CD4-positive, alpha-beta memory T cell (primary cell): ENCODE measurements at places on chromosomes 2 and 18. TPM values are rescaled to one million over a fixed set of nuclear protein-coding genes. Genes with fewer than 3 reads are reported as not detected.
A peak's percentile ranks its signal among the peaks of the same experiment; 100 is the strongest.

GRCh38 chr18:9047715-9048114 is 54.8 kb upstream of the NDUFV2 start:
- no peaks in the 10 kb centered on the region for H3K27me3 ChIP-seq
- no peak for DNase-seq
- no peak overlapping the region for H3K27ac ChIP-seq
- no peaks in the 10 kb centered on the region for H3K36me3 ChIP-seq

- no peaks in the 10 kb centered on the region for H3K27me3 ChIP-seq
- no peaks in the 10 kb centered on the region for H3K4me1 ChIP-seq
- H3K27ac ChIP-seq = no peak overlapping the region
- no peaks in the 10 kb centered on the region for H3K36me3 ChIP-seq
Observed at GRCh38 chr18:37225279-37225678, 340.3 kb downstream of the CELF4 start.

GRCh38 chr2:240134466-240134865 is 1.6 kb downstream of the COPS9 start:
- peaks cover 34% of the 10 kb centered on the region for H3K36me3 ChIP-seq
- no peak for DNase-seq
- H3K4me1 ChIP-seq = peaks cover 23% of the 10 kb centered on the region
- H3K4me3 ChIP-seq = no peak overlapping the region
- H3K27me3 ChIP-seq = no peaks in the 10 kb centered on the region

GRCh38 chr2:100185105-100185504 is 42.7 kb upstream of the AFF3 start:
- H3K36me3 ChIP-seq = no peaks in the 10 kb centered on the region
- no peaks in the 10 kb centered on the region for H3K27me3 ChIP-seq
- H3K27ac ChIP-seq = no peak overlapping the region
- H3K4me1 ChIP-seq = no peaks in the 10 kb centered on the region

DNA sequence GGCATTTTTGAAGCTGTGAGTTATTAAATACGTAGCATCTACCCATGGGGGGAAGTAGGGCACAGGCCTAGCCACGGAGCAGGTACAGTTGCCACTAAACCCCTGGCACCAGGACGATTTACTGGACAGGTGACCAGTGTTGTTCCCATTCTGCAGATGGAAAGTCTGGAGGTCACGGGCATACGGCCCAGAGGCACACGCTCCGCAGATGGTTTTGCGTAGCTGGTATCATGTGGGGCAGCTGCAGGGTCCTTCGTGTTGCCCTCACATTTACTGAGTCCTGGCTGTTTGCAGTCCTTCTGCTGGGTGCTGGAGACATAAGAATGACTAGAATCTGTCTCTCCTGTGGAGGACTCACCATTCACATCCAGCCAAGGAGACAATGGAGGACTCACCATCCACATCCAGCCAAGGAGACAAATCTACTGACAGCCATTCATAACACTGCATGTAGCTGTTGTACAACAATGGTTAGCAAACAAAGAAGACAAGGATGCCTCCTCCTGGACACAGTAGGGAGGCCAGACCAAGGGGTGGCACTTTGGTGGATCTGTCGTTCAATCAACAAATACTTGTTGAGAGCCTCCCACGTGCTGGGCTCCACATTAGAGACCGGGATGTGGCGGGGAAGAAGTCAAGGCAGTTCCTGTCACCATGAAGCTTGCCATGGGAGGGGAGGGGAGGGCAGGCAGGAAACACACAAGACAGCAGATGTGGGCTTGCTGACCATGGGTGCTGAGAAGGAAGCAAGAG is 24.9 kb downstream of the TWIST2 start:
- no peak overlapping the region for H3K4me3 ChIP-seq
- H3K27ac ChIP-seq = no peak overlapping the region

DNA sequence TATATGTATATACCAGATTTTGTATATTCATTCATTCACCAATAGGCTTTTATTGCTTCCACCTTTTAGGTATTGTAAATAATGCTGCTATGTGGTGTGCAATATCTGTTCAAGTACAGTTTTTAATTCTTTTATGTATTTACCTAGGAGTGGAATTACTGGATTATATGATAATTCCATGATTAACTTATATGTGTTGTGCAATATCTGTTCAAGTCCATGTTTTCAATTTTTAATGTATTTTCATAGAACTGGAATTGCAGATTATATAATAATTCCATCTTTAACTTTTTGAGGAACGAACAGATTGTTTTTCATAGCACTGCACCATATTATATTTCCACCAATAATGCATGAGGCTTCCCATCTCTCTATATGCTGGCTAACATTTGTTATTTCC is 50.6 kb upstream of the L3MBTL4 start:
- no peak overlapping the region for H3K27ac ChIP-seq
- H3K4me3 ChIP-seq = no peak overlapping the region
- no peaks in the 10 kb centered on the region for H3K27me3 ChIP-seq
- DNase-seq = no peak
- no peaks in the 10 kb centered on the region for H3K4me1 ChIP-seq

- DNase-seq = no peak
- no peak overlapping the region for H3K27ac ChIP-seq
- H3K4me3 ChIP-seq = no peak overlapping the region
- H3K27me3 ChIP-seq = no peaks in the 10 kb centered on the region
- H3K36me3 ChIP-seq = peaks cover 62% of the 10 kb centered on the region
Observed at GRCh38 chr2:178499640-178500039, 19.4 kb downstream of the PLEKHA3 start.

DNA sequence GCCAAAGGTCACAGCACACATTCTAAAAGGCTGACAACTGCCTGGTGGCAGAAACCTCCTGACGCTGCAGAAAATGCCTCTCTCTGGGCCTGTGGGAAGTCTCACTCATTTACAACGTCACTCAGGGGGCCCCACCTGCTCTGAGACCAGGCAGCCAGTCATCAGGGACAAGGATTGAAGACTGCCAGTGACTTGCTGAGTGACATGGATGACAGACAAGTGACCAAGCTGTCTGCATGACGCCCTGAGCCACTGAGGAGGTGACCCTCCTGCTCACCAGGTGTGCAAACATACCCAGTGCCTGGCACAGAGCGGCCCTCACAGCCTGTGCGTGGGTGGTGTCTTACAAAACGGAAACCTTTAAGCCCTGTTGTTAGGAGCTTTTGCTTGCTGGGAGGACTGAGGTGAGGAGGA is 392.4 kb downstream of the TNS1 start:
- no peaks in the 10 kb centered on the region for H3K27me3 ChIP-seq
- no peaks in the 10 kb centered on the region for H3K36me3 ChIP-seq
- peak; percentile 55 for DNase-seq
- H3K4me3 ChIP-seq = no peak overlapping the region
- peak overlapping the region; percentile 50 for H3K27ac ChIP-seq
- peaks cover 48% of the 10 kb centered on the region for H3K4me1 ChIP-seq

- no peak overlapping the region for H3K27ac ChIP-seq
- H3K4me1 ChIP-seq = no peaks in the 10 kb centered on the region
- no peaks in the 10 kb centered on the region for H3K27me3 ChIP-seq
- H3K4me3 ChIP-seq = no peak overlapping the region
Observed at GRCh38 chr2:210611466-210611865, 55.1 kb downstream of the CPS1 start.

DNA sequence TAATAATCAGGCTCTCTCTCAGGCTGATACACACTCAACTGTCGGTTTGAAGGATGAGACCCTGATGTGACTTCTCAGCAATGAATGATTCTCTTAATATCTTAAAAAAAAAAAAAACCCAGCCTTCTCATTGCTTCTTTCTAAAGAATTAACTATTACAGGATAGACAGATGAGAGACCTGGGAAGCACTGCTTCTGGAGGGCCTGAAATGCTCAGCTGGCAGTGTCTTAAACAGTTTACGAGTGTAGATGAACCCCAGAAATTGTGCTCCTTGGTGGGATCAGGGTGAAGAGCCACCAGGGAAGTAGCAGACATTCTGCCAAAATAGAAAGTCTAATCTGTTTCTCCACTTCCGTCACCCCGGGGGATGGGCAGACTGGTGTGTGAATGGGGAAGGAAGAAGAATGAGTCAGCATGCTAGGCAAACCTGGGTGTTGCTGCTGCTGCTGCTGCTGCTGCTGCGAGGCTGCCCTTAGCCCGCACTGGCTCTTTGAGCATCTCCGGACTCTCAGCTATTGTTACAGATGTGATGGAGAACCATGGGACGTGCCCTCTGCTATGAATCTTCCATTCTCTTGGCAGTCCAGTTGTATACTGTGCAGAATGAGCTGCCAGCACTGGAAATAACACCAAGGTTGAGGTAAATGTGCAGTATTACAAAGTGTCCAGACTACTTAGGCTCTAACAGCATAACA is 158.4 kb downstream of the SETBP1 start:
- H3K27me3 ChIP-seq = no peaks in the 10 kb centered on the region
- peaks cover 17% of the 10 kb centered on the region for H3K4me1 ChIP-seq
- H3K27ac ChIP-seq = no peak overlapping the region
- no peak overlapping the region for H3K4me3 ChIP-seq
- no peaks in the 10 kb centered on the region for H3K36me3 ChIP-seq

DNA sequence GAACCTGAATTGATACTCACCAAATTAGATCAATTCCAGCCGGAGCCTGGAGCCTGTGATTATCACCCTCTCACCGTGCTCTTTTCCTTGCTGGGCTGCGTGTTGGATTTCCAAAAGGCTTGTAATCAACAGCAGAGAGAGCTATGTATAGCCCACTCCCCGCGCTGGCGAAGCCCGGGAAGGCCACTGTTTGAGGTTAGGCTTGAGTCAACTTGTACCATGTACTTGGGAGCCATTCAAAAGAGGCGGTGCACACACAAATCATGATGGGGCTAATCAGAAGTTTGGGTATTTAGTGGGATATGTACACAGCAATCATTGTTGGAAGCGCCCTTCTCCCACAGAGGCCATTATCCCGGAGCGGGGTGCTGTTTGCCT is 151.6 kb downstream of the GLI2 start:
- no peak for DNase-seq
- H3K27ac ChIP-seq = no peak overlapping the region
- H3K27me3 ChIP-seq = no peaks in the 10 kb centered on the region
- no peaks in the 10 kb centered on the region for H3K36me3 ChIP-seq
- H3K4me1 ChIP-seq = no peaks in the 10 kb centered on the region
- H3K4me3 ChIP-seq = no peak overlapping the region

- H3K27me3 ChIP-seq = no peaks in the 10 kb centered on the region
- H3K4me1 ChIP-seq = peaks cover under 1% of the 10 kb centered on the region
- H3K27ac ChIP-seq = no peak overlapping the region
- H3K36me3 ChIP-seq = no peaks in the 10 kb centered on the region
- H3K4me3 ChIP-seq = no peak overlapping the region
- no peak for DNase-seq
Observed at GRCh38 chr2:178473931-178474330, 4.5 kb downstream of the FKBP7 start.

DNA sequence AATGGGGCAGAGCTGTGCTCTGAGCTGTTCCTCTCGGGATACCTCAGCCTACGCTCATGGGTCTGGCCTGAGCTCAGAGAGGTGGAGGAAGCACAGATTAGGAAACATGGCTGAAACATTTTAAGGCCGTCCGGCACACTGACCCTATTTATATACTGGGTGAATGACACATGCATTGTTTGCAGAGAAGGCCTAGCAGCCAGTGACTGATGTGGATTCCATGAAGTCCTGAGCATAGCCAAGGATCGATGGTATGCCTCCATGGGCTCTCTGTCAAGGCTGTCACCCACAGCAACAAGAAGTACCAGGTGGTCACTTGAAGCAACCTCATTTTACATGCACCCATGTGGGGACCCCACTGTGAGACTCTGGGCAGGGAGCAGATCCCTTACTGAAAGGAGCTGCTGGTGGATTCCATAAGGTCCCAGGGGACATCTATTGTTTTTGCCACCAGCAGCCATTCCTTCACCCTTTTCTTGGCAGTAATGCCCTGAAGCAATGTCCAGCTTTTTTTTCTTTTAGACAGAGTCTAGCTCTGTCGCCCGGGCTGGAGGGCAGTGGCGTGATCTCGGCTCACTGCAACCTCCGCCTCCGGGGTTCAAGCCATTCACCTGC is 8.4 kb downstream of the PTMA start:
- peaks cover 31% of the 10 kb centered on the region for H3K4me1 ChIP-seq
- peaks cover 8% of the 10 kb centered on the region for H3K36me3 ChIP-seq
- H3K4me3 ChIP-seq = no peak overlapping the region
- DNase-seq = no peak

DNA sequence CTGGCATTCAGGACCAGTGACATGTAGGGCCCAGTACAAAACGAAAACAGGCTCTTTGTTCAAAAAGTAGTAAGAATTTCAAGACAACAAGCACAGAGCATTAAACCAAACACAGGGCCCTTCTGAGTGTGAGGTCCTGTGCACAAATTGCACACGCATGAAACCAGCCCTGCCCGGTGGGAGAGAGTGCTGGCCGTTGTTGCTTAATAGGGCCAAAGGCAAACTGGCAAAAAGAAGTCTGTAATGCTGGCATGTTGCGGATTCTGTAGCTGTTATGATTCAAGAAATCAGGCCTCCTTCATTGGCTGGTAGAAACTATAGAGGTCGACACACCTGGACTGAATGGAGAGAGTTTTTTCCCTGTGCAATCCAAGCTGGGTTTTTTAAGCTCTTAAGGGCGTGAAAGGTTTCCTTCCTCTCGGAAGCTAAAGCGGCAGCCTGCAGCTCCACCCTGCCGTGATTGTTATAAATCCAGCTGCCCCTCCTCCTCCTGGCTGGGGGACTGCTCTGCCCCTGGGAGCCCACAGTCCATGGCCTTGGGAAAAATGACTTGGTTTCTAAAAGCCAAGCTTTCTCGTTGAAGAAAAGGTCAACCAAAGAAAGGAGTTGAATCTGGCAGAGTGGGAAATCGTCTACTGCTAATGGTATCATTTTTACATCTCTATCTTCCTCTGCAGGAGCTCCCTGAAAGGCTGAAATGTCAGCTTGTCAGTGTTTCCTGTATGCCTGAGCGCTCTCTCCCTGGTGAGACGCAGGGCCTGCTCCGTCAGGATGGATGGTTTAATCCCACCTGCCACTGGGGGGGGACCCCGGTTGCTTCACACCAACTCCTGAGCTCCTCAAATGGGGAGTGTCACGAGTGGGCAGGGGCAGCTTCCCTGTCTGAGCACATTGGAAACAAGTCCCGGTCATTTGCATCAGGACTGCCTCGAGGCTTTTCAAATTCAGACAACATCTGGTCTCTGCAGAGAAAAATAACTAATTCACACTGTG is 143.6 kb downstream of the ALPK2 start:
- no peak for DNase-seq
- H3K27me3 ChIP-seq = peaks cover 8% of the 10 kb centered on the region
- H3K4me3 ChIP-seq = no peak overlapping the region

DNA sequence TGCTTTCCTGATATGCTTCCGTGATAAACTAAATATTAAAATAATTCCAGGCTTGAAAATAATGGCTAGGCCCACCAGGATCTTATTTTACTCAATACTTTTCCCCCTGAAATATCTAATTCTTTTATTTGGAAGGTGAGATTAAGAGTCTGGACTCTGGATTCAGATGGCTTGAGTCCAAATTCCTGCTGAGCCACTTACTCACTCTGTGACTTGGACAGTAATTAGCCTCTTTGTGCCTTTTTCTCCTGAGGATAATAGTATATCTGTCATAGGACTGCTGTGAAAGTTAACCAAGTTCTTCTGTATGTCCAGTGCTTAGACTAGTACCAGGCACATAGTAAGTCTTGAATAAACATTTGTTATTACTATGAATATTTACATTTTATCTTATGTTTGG is 127.3 kb upstream of the ERBB4 start:
- no peak overlapping the region for H3K4me3 ChIP-seq
- no peak overlapping the region for H3K27ac ChIP-seq
- H3K36me3 ChIP-seq = no peaks in the 10 kb centered on the region
- no peak for DNase-seq

Gene DSEL
- total RNA-seq = 1.2 TPM

Gene IL37
- total RNA-seq = not detected

Gene HOXD10
- total RNA-seq = not detected

Gene TMBIM1
- total RNA-seq = 144 TPM

Gene LRP2
- total RNA-seq = not detected

Gene NEURL3
- total RNA-seq = not detected

Gene CRYBA2
- total RNA-seq = not detected

Gene MCM6
- 31.2 TPM for total RNA-seq

Gene GKN2
- total RNA-seq = not detected
